Fibroblast of skin of scalp (primary cell): ENCODE measurements at places on chromosomes 3 and 15.

GRCh38 chr3:155015776-155016436 lies 64.2 kb upstream of the MME start:
- DNase-seq, result no peak

DNA sequence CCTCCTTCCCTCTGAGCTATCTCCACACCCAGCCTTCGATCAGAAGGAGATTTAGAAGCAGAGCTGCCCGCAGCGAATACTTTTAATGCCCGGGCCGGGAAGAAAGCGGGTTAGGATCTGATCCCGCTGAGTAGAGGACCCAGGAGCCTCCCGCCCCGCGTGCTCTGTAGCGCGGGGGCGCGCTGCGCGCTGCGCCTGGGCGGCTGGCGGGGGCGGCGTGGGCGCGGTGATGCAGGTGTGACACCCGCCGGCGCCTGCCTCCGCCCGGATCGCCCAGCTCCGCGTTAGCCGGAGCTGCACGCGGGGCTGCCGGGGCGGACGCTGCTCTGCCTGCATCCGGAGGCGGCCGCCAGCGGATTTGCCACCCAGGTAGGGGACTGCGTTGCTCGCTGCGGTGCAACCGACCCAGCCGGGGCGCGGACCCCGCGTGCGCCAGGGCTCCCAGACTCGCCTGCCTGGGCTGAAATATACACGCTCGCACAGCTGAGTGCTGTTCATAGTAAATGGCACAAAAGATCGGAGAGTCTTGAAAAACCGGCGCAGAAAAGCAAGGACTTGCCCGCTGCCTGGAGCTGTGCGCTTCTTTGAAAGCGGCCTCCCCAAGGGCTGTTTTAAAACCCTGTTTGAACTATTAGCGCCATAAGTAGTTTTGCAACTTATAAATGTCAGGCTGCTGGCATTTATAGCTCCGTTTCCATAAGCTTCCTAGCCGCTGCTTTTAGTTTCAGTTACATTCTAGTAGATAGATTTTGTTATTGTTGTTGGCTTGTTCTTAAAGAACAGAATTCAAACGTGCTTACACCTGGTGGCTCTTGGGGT lies at the start of gene SV2B:
Gene SV2B, plus strand, starts transcription at position 263 of the 819 bp plus-strand sequence. CDS start 126,007 bp downstream, outside the sequence.
- peak; percentile 7 for DNase-seq

- DNase-seq, result peak; percentile 59
These were observed 15.3 kb upstream of the PLCL2 start for GRCh38 chr3:16869261-16870005.

- DNase-seq, result no peak
These were observed 27.9 kb upstream of the SFMBT1 start for GRCh38 chr3:53073553-53074365.

GRCh38 chr15:57090496-57090859 lies 172.0 kb downstream of the TCF12 start:
- DNase-seq, result peak; percentile 25

DNA sequence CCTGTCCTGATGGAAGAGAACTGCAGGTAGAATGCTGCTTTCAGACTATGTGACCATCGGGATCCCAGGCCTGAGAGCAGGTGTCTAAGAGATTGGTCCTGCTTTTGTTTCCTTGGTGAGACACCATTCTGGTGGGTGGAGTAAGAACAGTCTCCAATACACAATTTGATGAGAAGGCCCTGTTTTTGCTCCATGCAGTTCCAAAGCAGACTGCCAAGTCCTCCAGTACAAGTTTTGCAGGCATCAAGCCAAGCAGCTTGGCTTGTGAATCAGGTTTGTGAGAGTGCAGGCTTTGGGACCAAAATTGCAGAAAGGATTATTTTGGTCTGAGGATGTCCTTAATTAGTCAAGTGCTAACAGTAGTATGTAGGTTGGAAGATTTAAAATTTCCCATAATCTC lies 381.6 kb downstream of the FOXP1 start:
- DNase-seq, result peak; percentile 55

DNA sequence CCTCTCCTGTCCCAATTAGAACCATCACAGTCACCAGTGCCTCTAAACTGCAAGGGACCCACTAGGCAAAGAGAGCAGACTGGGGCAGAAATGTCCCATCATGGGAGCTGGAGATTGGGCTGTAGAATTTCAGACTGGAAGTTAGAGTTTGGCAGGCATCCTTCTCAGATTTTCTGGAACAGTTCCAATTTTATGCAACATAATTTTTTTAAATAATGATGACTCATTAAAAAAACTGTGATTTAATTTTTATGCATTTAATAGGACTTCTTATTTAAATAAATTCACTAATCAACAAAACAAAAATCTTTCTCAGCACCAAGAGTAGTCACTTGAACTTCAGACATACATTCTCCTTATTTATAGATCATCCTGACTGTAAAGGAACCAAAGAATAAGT lies 84.6 kb upstream of the SLC7A14 start:
- DNase-seq, result peak; percentile 9

DNA sequence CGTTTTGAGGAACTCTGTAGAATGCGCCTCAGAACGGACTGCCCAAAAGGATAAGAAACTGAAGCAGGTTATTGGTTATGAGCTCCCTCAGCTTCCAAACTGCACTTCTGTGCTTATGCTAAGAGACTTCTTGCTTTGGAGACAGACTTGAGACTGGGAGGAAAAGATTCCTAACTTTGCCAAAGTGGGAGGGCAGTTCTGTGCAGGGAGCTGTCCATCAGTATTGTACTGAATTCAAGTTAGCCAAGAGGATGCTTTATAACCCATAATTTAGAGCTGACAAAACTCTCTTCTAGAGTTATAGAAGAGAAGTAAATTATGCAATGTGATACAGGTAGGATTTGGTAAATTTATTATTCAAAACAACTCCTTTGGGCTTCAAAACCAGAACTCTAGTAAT lies 519.8 kb upstream of the GBE1 start:
- DNase-seq, result peak; percentile 4

DNA sequence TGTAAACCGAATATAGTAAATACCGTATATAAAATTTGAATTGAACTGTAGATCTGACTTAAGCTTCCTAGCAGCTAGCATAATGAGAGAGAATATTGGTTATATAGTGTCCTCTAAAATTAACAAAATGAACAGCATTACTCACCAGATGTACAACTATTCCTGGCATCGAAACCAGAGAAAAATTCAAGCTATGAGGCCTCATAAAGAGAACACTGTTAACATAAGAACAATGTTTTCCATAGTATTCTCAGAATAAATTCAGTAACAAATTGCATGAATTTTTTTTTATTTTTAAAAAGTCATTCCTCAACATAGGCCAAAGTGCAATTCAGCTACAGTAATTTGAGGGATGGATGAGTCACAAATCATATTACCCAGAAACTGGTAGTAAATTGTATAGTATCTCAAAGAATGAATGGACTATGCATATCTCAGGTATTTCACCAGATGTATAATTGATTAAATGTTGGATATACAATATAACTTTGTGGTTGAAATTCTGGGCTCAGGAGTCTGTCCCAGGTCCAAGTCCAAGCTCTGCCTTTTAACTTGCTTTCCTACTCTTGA lies 5.0 kb downstream of the TMEM207 start:
- DNase-seq, result peak; percentile 34

- DNase-seq, result no peak
These were observed 214.2 kb downstream of the MEIS2 start for GRCh38 chr15:36886191-36886590.

- DNase-seq, result no peak
These were observed 871.8 kb downstream of the OTOL1 start for GRCh38 chr3:162368417-162368816.

- no peak for DNase-seq
These were observed 570.6 kb upstream of the UBE2E2 start for GRCh38 chr3:22632536-22632935.

DNA sequence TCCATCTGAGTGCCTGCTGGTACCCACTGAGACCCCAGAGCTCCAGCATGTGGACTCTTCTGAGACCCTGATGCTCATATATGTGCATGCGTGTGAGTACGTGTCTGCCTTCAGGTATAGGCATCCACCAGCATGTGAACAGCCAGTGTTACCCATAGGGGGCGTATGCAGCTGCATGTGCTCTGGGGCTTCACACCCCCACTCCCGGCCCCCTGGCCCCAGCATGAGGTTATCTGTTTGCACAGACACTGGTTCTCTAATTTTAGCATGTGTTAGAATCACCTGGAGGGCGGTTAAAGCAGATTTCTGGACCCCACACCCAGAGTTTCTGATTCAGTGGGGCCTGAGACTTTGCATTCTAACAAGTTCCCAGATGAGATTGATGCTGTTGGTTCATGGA lies 824 bp upstream of the CILP start:
- peak; percentile 7 for DNase-seq

- DNase-seq, result no peak
These were observed 318.5 kb upstream of the ARPP21 start for GRCh38 chr3:35320646-35321407.

- DNase-seq, result no peak
These were observed 174.6 kb downstream of the KLHL25 start for GRCh38 chr15:85619992-85620689.

GRCh38 chr3:193553586-193553985 lies 1.1 kb downstream of the ATP13A4 start:
- no peak for DNase-seq

DNA sequence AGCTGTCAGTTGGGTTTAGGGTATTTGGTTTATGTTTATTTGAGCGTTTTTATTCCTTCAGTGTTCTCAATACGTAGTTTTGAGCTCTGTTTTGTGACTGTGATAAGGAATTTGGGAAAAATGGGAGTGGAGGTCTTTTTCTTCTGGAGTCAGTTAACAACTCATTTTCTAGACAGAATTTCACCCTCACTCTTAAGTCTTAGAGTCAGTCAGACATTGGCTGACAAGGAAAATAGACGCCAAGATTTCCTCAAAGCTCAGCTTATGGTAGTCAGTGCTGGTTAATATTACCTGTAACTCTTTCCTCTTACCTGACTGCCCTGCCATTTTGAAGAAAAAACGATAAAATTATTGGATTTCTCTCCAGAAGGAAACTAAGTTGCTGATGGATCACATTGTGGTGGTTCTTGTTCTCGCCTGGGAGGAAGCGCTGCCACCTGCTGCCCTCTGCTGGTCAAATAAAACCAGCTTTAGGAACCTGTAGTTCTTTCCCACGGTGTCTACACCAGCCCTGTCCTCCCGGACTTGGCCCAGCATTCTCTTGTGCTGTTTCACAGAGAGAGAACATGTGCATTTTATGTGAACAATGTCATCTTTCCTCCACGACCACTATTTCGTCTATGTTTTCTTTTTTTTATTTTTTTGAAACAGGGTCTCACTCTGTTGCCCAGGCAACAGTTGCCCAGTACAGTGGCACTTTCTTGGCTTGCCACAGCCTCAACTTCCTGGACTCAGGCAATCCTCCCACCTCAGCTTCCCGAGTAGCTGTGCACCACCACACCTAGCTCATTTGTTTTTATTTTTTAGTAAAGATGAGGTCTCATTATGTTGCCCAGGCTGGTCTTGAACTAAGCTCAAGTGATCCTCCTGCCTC lies 41.4 kb upstream of the UMPS start:
- peak; percentile 79 for DNase-seq

GRCh38 chr15:85785887-85786780 lies 8.6 kb downstream of the KLHL25 start:
- DNase-seq, result no peak

- peak; percentile 64 for DNase-seq
These were observed 16.4 kb upstream of the BNC1 start for GRCh38 chr15:83300826-83301225.

DNA sequence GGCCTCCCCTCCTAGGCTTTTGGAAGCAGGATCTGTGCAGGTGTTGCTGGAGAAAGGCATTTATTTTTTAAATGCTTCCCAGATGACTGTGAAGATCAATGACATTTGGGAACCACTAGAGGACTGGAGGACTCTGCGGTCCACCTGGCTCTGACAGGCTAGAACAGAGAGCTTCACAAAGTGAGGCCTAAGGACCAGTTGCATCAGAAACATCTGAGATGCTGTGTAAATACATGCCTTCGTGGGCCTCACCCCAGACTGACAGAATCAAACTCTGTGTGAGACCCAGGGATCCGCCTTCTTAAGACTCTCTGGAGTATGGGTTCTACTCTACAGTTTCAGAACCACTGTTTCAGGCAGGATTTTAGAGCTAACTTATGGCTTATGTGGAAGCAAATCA lies 105.0 kb upstream of the ICE2 start:
- no peak for DNase-seq

GRCh38 chr3:9124730-9125129 lies 124.7 kb downstream of the SRGAP3 start:
- DNase-seq, result no peak

GRCh38 chr3:11789412-11789811 lies 57.3 kb downstream of the TAMM41 start:
- DNase-seq, result no peak

DNA sequence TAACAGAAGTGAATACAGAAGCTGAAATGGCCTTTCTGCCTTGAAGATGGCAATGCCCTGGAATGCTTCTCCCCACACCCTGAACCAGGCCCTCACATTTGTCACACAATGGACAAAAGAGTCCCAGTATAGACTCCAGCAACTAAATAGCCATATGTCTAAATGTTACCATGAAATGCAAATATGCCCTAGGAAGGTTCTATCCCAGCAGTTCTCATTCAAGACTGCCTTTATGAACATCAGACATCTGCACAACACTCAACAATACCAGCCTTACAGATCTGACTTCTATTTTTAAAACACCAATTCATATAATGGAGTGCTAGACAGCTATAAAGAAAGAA lies 7.9 kb downstream of the ITGB5 start:
- DNase-seq, result no peak

GRCh38 chr3:123442125-123442524 lies 6.8 kb downstream of the ADCY5 start:
- DNase-seq, result no peak

DNA sequence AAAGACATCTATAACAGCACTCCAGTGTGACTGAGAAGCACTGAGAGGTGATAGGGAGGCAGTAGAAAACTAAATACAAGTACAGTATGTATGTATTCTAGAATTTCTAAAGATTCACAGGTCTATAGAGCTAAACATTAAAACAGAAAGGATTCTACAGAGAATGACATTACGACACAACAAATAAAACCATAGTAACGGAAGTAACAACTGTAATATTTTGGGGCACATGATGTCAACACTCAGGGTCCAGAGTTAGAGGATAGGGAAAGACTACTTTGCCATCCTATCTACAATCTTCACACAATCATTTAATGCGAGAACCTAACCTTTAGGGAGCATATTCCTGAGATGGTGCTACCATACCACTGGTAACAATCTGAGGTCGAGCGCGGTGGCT lies 13.6 kb downstream of the UBXN7 start:
- no peak for DNase-seq

- DNase-seq, result peak; percentile 51
These were observed 753 bp downstream of the ITGB5 start for GRCh38 chr3:124886168-124887056.

DNA sequence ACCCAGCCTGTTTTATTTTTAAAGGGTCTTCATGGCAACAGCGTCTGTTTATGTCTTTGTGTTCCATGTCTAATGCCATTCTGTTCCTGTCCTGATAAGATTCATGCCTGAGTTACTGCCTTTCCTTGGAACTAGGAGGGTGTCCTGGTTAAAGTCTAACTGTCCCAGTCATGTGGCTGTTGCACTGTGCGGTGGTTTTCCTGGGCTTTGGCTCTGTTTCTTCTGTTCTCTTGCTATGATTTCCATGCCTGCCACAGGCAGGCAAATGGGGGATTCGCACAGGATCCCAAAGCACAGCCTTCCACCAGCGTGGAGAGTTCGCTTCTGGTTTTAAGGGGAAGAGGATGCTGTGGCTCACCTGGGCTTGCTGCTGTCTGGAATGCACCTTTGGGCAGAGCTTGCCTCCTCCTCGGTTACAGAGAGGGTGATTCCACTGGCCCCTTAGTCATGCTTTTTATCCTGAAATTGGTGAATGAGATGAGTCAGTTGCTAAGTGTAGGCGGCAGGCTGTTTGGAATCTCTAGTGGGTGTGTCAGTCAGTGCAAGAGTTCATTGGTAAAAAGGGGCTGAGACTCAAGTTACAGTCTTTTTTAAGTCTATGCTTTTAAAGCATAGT lies 86.8 kb downstream of the CCK start:
- peak; percentile 83 for DNase-seq

GRCh38 chr3:129462361-129462968 lies 22.4 kb downstream of the IFT122 start:
- DNase-seq, result no peak
